ENCODE measurements at places on chromosomes 4 and X.

- no peaks in the 10 kb centered on the region for H3K27me3 ChIP-seq
- H3K27ac ChIP-seq: peak overlapping the region; percentile 76
- H3K4me3 ChIP-seq: no peak overlapping the region
- DNase-seq: no peak
Measured at GRCh38 chr4:2862528-2862927, 18.9 kb downstream of the ADD1 start.

- no peak overlapping the region for H3K27ac ChIP-seq
- no peaks in the 10 kb centered on the region for H3K4me1 ChIP-seq
- DNase-seq: no peak
- no peaks in the 10 kb centered on the region for H3K27me3 ChIP-seq
- H3K36me3 ChIP-seq: no peaks in the 10 kb centered on the region
Measured at GRCh38 chr4:72767618-72768302, 198.7 kb upstream of the ADAMTS3 start.

DNA sequence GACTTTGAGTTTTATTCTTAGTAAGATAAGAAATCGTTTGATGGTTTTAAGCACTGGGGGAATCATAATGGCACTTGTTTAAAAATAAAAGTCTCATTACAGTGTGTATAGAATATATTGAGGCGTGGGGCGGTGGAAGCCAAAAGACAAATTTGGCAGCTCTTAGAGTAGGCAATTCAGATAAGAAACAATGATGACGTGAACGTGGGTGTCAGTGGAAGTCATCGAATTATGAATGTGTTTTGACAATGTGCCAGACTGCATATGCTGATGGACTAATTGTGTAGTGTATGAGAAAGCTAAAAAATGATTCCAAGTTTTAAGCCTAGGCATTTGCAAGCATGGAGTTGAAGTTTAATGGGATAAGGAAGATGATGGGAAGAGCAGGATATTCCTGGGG, 35.8 kb downstream of the SPANXD start:
- H3K4me3 ChIP-seq: no peak overlapping the region
- no peaks in the 10 kb centered on the region for H3K27me3 ChIP-seq
- H3K27ac ChIP-seq: no peak overlapping the region
- H3K4me1 ChIP-seq: no peaks in the 10 kb centered on the region

- no peak overlapping the region for H3K27ac ChIP-seq
- H3K4me1 ChIP-seq: peaks cover 11% of the 10 kb centered on the region
- no peak for DNase-seq
- H3K27me3 ChIP-seq: no peaks in the 10 kb centered on the region
Measured at GRCh38 chr4:112136551-112136950, 8.7 kb upstream of the FAM241A start.

- no peaks in the 10 kb centered on the region for H3K4me1 ChIP-seq
- H3K27ac ChIP-seq: no peak overlapping the region
- no peak overlapping the region for H3K4me3 ChIP-seq
- DNase-seq: no peak
- H3K36me3 ChIP-seq: no peaks in the 10 kb centered on the region
- H3K27me3 ChIP-seq: peaks cover 11% of the 10 kb centered on the region
Measured at GRCh38 chrX:802846-803245, 172.3 kb downstream of the SHOX start.

DNA sequence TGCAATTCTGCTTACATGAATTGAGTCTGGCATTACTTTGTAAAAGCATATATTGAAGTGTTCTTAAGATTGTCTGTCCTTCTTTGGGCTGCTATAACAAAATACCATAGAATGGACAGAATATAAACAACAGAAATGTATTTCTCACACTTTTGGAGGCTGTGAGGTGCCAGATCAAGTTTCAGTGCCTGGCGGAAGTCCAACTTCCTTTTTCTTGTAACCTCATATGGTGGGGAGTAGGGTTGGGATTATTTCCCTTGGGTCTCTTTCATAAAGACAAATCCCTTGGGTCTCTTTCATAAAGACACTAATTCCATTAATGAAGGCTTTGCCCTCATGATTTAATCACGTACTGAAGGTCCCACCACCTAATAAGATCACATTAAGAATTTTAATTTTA, 199.3 kb upstream of the GRID2 start:
- H3K4me3 ChIP-seq: no peak overlapping the region
- no peaks in the 10 kb centered on the region for H3K4me1 ChIP-seq
- H3K36me3 ChIP-seq: no peaks in the 10 kb centered on the region
- DNase-seq: no peak

DNA sequence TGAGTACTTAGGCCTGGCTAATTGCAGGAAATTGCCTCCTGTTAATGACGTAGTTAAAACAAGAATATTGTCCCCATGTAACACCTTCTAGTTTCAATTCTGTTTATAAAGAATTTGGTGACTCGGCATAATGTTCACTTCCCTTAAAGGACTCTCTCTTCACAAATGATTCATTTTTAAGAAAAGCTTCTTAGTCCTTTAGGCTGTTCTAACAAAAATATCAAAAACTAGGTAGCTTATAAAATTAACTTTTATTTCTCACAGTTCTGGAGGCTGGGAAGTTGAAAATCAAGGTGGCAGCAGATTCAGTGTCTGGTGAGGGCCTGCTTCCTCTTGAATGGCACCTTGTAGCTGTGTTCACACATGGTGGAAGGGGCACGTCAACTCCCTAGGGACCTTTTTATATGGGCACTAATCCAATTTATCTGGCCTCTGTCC, 23.8 kb downstream of the COL25A1 start:
- no peak overlapping the region for H3K27ac ChIP-seq
- no peak for DNase-seq
- no peaks in the 10 kb centered on the region for H3K4me1 ChIP-seq
- H3K4me3 ChIP-seq: no peak overlapping the region
- no peaks in the 10 kb centered on the region for H3K36me3 ChIP-seq

Data from left lung (tissue), 14 donors.